ENCODE measurements at places on chromosomes 7 and 10.

DNA sequence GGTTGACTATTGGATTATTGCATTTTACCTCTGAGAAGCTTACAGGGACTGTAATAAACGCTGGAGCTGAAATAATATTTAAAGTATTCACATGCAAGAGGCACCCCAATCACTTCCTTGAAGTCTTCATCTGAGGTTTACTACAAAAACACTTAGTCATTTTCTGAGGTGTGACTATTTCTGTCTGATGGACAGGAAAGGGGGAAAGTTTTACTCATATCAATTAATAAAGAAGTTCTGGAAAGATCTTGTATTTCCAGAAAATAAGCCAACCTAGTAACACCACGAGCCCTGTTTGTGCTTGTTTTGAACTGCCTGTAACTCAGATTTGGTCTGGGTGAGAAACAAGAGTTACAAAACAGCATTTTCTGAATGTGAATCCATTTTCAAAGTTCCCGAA lies 63.9 kb upstream of the PRKCQ start:
- DNase-seq = no peak

DNA sequence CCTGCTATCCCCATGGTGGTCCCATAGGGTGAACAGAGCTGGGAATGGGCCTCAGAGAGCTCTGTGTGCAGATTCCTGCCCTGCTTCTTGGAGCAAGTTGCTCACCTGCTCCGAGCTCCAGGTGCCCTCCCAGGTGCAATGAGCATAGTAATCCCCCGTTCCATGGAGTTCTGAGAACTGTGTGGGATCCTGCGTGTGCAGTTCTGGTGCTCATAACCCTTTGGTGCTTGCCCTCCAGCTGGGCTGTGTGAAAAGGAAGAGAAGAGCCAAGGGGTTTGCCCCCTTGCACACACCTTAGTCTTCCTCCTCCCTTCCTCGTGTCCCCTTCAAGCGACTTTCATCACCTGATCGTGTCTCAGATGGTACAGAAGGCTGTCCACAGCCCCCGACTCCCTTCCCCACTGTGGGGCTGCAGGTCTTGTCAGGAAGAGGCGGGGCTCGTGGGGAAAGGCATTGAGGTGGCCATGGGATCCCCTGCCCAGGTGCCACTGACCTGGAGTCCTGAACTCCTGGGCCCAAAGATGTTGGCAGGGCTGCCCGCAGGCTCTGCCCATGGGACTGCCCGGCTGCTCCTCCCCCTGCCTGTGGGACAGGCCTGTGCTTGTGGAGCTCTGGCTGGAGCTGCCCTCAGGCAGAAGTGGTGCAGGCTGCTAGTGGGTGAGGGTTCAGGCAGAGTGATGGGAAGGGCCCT lies 21.9 kb upstream of the ZNF488 start:
- no peak for DNase-seq

DNA sequence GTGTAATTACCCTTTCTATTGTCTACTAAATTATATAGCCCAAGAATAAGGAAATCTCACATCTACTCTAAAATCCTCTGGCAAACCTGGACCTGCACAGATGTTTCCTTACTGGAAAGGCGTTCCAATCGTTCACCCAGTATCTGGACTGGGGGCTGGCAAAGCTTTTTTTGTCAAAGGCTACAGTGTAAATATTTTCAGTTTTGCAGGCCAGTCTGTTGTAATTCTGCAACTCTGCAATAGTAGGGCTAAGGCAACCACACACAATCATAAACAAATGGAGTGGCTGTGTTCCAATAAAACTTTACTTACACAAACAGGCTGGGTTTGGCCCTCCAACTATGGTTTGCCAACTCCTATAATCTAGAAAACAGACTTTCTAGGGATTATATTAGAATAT lies 56.2 kb downstream of the GLI3 start:
- DNase-seq = no peak

GRCh38 chr10:133150656-133151055 lies 9.4 kb upstream of the KNDC1 start:
- DNase-seq = no peak

DNA sequence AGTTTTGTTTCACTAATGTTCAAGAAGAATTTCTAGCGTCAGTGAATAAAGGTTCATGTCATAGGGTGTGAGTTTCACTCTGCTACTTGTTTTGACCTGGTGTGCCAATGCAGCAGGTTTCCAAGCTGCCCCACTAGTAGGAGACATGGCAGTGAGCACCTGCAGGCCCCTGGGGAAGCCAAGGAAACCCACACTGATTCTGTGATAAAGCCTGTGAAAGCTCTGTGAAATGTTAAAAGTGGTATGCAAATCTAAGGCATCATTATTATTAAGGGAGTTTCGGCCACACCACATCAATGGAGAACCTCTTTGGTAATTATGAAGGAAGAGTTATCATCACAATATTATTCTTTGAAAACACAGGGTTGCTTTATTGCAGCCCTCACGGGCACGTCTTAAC lies 46.4 kb downstream of the ABCB5 start:
- DNase-seq = no peak

DNA sequence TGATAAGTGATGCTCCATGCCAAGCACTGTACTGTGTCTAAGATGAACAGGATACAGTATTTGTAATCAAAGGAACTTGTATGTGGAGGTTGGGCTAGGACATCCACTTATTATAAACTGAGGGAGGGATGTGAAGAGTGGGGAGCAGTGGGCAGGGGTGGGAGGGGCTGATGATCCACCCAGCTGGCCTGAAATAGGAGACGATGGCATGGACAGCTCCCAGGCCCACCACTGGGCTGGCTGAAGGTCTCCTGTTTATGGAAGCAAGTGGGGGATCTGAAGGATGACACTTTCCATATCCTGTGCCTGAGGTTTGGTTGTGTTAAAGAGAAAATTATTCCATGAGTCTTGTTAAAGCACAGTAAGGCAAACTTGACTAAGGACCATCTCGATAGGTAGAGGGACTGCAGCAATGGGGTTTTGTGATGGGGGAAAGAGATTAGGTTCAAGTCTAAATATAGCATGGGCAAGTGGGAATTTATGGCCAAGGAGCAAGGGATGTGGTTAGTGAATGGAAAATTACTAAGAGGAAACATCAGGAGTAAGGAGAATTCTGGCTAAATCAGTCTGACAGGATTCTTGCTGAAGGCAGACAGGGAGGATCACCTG lies 124.6 kb downstream of the CCNY start:
- no peak for DNase-seq

DNA sequence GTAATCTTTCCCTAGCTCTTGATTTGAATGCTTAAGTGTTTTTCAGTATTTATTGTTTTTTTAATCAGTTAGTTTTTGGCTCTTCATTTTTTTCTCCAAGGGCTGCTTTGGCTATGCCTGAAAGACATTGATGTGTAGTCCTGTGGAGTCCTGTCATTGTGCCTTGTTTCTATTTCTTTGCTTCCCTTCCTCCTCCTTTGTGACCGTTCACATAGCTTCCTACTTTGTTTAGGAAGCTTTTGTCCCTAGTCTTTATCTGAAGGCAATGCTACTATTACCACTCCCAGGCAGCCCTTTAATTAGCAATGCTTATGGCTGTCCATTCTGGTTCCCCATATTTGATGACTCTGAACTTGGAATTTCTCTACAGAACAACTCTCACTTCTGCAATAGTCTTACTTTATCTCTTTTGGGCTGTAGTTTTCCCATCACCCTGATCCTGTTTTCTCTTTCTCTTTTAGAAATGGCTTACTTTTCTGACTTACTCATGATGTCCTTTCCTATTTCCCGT lies 39.9 kb downstream of the ADCYAP1R1 start:
- DNase-seq = no peak

DNA sequence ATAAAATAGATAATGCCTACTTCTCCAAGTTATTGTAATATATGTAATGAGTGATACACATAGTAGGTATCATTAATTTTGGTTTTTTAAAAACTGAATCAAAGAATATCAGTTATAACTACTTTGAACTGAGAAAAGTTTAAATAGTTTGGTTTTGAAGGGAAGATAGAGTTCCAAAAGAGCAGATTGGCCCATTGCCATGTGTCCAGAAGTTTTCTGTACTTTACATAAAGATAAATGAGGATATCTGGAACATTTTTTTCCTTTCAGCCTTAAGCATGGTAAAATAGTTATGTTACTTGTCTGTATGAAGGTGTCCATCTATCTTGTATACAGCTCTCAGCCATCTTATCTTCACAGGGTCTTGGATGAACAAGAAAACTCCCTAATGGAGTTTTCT lies 97.9 kb upstream of the MXI1 start:
- no peak for DNase-seq

GRCh38 chr7:69878015-69878414 lies 279.7 kb downstream of the AUTS2 start:
- DNase-seq = no peak

- no peak for DNase-seq
These were observed 21.7 kb downstream of the DDIT4 start for GRCh38 chr10:72295330-72295910.

DNA sequence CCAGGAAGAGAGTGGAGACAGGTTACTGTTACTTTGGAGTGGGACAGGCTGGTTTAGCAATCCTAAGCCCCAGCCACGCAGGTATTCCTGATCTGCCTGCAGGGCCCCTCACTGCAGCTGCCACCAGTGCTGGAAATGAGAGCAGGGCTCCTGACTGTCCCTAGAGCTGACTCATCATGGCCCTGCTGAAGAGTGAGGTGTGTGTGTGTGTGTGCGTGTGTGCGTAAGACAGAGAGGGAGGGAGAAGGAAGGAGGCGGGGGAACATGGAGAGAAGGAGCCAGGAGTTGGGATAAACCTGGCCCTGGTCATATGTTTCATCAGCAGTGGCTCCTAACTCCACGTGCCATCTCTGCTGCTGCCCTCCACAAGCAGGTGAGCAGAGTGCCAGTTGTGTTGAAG lies 3.6 kb downstream of the FOXI2 start:
- no peak for DNase-seq

DNA sequence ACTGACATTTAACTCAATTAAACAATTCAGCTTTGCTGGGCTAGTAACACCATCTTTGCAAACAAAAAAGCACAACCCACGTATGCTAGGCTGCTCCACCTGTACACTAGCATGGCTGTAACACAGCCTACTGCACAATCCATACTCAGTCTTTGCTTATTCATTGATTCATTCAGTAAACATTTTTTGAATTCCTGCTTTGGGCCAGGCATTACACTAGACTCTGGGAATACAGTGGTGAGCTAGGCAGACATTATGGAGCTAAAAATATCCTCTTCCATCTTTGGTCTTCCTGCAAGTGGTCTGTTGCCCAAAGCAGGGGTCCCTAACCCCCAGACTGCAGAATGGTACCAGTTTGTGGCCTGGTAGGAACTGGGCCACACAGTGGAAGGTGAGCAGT lies 9.9 kb downstream of the CNNM1 start:
- DNase-seq = no peak

DNA sequence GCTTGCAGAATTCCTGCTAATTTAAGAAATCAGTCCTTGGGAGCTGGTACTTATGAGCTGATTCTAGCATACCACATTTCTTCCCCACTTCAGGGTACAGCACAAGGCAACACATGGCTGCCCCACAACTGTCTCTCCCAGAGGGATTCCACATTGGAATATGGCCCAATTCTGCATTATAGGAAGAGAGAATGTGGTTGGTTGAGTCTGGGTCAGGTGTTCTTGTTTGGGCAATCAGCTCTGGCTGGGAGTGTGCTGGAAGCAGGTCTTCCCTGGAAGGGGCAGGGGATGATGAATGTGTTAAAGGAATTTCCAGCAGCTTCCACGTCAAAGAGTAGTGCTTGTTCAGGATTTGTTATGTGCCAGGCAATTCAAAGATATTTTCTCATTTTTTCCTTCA lies 95.7 kb downstream of the BUB3 start:
- DNase-seq = no peak

DNA sequence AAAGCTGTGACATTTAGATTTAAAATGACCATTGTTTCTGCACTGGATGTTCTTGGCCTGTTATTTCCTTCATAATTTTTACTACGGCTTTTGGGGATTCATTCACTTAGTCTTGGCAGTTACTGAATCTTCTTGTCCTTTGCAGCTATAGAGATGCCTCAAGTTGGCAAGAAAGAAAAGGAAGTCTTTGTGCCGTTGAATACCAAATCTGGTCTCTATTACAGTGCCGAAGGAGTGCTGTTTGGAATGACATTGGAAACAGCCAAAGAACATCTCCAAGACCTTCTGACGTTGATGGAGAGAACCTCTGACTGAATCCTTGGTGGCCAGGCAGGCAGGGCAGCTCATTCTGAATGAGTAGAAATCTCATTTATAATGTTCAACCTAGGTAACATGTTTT lies 54.3 kb upstream of the NRP1 start:
- DNase-seq = no peak

- DNase-seq = no peak
These were observed 642.0 kb upstream of the LRRN3 start for GRCh38 chr7:110448918-110449317.

GRCh38 chr10:33571616-33572015 lies 237.1 kb upstream of the NRP1 start:
- DNase-seq = no peak

- DNase-seq = no peak
These were observed 16.4 kb downstream of the LRRC4 start for GRCh38 chr7:128014811-128015210.

DNA sequence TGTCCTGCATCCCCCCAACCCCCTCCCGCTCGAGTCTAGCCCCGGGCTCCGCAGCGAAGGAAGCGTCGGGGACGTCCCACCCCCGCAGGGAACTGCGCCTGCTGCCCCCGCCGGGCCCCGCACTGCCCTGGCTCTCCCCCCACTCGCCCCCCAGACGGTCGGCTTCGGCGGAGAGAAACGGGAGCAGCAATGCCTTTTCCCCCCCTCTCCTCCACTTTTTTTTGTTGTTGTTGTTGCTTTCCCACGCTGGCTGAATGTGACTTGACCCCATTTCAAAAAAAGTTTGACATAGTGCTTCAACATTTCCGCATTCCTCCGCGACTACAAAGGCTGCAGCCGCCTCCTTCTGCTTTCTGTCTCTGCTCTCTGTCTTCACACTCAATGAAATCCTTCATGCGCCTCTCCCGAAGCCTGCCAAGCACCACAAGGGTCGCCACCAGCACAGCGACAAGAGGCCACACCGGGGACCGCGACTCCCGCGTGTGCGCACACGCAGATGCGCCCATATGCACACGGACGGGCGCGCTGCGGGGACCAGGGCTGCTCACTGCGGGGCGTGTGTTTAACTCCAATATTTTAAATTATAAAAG lies 1.0 kb downstream of the CDK6 start:
- DNase-seq = no peak

DNA sequence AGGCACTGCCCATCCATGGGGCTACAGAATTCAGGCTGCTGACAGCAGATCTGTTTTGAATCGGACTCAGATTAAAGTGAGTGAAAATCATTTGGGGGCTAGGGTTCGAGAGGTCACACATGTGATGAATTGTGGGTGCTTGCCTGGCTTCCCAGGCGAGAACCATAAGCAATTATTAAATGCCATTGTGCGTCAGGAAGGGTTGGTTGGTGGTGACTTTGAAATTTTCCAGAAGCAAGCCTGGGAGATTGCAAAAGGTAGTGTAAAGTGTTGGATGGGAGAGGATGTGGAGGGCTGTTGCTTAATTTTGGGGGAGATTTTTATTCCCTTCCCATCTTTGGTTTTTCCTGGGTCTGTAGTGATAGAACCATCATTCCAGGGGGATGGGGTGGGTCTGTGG lies 34.6 kb downstream of the LRMDA start:
- no peak for DNase-seq

GRCh38 chr7:97204821-97205220 lies 87.3 kb downstream of the SDHAF3 start:
- DNase-seq = no peak

- no peak for DNase-seq
These were observed 570.7 kb downstream of the REEP3 start for GRCh38 chr10:64091897-64092296.

All from amygdala (tissue), 56 donors.